GM04503 (cell line): ENCODE measurements at places on chromosomes 2 and 18.

DNA sequence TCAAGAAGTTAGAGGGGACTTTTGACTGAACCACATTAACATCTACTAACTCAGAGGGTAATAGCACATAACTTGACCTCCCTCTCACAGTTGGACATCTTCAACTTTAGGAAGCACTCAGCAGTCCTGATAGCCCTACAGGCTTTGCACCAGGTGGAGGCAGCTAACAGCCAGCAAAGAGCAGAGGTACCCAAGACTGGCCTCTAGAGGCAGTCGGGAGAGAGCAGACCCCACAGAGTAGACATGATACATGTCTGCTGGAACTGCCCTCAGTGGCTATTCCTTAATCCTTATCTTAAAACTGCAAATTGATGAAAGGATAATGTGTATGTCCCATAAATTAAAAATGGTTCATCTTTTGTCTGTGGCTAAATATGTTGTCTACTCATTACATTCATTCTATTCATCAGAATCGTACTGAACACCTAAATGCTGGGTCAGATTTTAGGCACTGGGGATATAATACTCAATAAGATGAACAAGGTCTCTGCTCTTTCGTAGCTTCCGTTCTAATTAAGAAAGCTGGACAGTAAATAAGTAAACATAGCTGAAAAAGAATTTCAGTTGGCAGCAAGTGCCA lies 49.8 kb downstream of the CAB39 start:
- DNase-seq, result no peak

- no peak for DNase-seq
Observed at GRCh38 chr2:239729681-239730566, 295.2 kb downstream of the NDUFA10 start.

DNA sequence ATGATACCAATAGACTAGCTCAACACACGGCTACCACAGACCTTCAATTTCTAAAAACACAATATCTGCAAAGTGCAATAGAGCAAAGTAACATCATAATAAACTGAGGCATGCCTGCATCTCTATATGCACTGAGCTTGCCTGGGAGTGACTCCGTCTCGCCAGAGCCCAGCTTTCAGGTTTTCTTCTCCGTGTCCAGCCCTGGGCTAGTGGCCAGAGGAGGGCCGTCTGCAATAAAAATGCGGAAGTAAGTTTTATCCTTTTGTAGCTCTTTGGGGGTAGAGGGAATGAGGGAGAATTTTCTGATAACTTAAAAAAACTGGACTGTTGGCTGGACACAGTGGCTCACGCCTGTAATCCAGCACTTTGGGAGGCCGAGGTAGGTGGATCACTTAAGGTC lies 41.0 kb upstream of the GPR17 start:
- no peak for DNase-seq

DNA sequence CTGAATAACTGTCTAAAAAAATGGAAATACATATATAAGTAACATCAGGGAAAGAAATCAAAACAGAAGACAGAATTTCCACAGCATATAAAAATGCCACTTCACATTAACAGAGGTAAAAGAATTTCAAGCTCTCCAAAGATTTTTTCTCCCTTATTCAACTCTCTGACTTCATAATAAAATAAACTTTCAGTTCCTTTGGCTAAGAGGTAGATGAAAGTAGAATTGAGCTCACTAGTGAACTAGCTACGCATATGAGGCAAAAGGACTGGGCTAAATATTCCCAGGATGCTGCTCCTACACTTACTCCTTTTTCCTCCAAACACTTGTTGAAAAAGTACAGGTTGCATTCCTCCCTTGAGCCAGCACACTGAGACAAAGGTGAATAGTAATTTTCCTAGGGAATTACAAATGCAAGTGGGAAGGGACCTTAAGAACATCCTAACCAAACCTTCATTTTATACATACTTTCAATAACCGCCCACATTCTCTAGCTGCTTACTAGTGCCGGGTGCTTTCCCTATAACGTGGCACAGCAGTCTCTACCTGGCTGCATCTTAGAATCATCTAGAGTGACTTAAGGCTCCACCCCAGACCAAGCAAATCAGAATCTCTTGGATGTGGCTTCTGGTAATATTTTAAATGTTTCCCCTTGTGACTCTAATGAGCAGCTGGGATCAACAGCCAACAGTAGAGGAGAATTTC lies 136.6 kb downstream of the MTCL1 start:
- DNase-seq, result no peak

DNA sequence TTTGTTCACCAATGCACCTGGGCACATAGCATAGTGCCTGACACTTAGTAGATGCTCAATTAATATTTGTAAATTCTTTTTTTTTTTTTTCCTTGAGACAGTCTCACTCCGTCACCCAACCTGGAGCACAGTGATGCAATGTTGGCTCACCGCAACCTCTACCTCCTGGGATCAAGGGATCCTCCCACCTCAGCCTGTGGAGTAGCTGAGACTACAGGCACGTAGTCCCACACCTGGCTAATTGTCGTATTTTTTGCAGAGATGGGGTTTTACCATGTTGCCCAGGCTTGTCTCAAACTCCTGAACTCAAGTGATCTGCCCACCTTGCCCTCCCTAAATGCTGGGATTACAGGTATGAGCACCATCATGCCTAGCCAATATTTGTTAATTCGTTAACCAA lies 23.2 kb upstream of the LPIN2 start:
- DNase-seq, result no peak

DNA sequence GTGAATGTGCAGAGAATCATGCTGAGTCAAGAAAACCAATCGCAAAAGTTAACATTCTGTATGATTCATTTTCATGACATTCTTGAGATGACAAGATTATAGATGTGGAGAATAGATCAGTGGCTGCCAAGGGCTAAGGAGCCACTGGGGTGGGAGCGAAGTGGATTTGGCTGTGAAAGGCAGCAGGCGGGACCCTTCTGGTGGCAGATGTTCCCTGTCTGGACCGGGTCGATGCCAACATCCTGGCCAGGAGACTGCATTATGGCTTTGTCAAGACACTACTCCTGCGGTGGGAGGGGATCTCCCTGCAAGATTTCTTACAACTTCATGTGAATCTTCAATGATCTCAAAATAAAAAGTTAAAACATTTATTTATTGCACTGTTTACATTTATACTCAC lies 427.9 kb downstream of the GALR1 start:
- DNase-seq, result no peak

DNA sequence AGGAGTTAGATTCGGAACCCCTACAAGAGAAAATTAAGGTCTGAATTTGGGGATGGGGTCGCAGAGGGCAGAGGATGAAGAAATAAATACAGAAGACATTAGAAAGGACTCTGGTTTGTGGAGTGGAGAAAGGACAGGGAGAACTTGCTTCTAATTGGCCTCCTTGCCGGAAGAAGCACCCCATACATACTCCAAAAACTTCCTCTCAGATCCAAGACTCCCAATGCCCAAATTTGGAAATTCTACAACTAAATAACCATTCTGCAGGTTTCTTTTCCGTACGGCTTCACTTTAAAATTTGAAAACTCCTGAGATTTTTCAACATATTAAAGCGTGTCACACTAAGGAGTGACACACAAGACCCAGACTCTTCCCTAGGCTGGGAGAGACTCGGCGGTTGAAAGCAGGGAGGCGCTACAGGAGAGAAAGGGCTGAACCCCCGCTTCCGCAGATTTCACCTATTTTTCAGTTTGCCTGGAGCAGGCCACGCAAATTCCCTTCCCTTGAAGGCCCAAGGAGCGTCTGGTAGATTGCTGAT lies 478 bp downstream of the CLHC1 start:
- no peak for DNase-seq

DNA sequence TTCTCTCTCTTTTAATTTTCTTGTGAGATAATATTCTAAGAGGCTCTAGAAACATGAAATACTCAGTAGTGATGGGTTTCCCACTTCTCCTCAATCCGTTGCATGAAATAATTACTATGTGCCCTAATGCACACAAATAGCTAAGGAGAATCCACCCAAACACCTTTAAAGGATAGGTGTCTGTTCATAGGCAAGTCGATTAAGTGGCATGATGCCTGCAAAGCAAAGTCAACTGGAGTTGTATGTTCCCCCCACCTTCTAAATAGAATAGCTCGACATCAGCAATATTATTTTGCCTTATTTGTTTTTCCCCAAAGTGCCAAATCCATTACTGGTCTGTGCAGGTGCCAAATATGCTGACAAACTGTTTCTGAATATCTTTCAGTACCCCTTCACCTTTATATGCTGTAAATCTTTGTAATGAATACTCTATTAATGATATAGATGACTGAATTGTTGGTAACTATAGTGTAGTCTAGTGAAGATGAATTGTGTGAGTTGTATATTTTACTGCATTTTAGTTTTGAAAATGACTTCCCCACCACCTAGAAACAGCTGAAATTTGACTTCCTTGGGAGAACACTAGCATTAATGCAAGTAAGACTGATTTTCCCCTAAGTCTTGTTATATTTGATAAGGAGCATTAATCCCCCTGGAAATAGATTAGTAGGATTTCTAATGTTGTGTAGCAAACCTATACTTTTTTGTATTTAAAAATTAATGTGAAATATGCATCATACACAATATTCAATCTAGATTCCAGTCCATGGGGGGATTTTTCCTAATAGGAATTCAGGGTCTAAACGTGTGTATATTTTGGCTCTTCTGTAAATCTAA lies 9.0 kb downstream of the TBR1 start:
- no peak for DNase-seq
